ENCODE measurements at places on chromosomes 6 and 20. TPM values are rescaled to one million over a fixed set of nuclear protein-coding genes. Genes with fewer than 3 reads are reported as not detected.

Gene IYD
- total RNA-seq, result not detected

Gene SMOC2
- total RNA-seq, result not detected

Gene ADTRP
- total RNA-seq, result 0.36 TPM

Gene CALHM4
- total RNA-seq, result not detected

Gene KHDC1L
- total RNA-seq, result 0.40 TPM

Gene DSP
- total RNA-seq, result 32.3 TPM

Gene ADAM33
- 0.03 TPM for total RNA-seq

Gene LHFPL5
- not detected for total RNA-seq

Gene TRIM15
- total RNA-seq, result 0.09 TPM

Gene MEI4
- not detected for total RNA-seq

Gene SRMS
- not detected for total RNA-seq

Gene SLC26A8
- not detected for total RNA-seq

Gene ELMO2
- 20.6 TPM for total RNA-seq

Gene RARS2
- total RNA-seq, result 20.4 TPM

Gene OOEP
- total RNA-seq, result not detected

Gene GRM1
- not detected for total RNA-seq

Gene FNDC1
- 0.06 TPM for total RNA-seq

Gene SLCO4A1
- 8.4 TPM for total RNA-seq

Gene ARMC12
- total RNA-seq, result 0.48 TPM

Gene RIPPLY2
- 0.46 TPM for total RNA-seq

Gene BTN2A1
- total RNA-seq, result 21.8 TPM

Gene DEFB132
- total RNA-seq, result not detected

Gene ID1
- total RNA-seq, result 431 TPM

Gene POM121L2
- total RNA-seq, result 0.04 TPM

Gene C6orf163
- 0.17 TPM for total RNA-seq

Gene PNLDC1
- 0.06 TPM for total RNA-seq

Gene SUMO4
- not detected for total RNA-seq

Gene FHL5
- not detected for total RNA-seq

Gene SLC22A3
- total RNA-seq, result 41.5 TPM

Gene BCAS1
- 0.45 TPM for total RNA-seq

Gene RAB44
- 0.05 TPM for total RNA-seq

Gene ZBP1
- not detected for total RNA-seq
